ENCODE measurements at places on chromosomes 16 and 17.

DNA sequence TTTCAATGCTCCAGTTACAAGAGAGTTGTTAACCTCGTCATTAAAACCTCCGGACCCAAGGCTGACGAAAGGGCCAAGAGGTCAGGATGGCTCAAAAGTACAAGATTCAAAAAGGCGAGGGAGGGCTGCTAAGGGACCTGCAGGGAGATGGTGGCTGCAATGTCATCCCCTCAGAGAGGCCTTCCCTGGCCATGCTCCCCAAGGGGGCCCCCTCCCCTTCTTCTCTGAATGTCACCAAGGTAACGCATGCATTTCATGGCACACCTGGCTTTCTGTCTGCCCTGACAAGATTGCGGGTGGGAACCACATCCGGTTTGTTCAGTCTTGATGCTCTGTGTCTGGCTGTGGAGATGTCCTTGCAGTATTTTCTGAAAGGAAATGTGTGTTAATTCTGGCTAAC is 89.9 kb downstream of the C16orf78 start:
- DNase-seq = peak; percentile 87

DNA sequence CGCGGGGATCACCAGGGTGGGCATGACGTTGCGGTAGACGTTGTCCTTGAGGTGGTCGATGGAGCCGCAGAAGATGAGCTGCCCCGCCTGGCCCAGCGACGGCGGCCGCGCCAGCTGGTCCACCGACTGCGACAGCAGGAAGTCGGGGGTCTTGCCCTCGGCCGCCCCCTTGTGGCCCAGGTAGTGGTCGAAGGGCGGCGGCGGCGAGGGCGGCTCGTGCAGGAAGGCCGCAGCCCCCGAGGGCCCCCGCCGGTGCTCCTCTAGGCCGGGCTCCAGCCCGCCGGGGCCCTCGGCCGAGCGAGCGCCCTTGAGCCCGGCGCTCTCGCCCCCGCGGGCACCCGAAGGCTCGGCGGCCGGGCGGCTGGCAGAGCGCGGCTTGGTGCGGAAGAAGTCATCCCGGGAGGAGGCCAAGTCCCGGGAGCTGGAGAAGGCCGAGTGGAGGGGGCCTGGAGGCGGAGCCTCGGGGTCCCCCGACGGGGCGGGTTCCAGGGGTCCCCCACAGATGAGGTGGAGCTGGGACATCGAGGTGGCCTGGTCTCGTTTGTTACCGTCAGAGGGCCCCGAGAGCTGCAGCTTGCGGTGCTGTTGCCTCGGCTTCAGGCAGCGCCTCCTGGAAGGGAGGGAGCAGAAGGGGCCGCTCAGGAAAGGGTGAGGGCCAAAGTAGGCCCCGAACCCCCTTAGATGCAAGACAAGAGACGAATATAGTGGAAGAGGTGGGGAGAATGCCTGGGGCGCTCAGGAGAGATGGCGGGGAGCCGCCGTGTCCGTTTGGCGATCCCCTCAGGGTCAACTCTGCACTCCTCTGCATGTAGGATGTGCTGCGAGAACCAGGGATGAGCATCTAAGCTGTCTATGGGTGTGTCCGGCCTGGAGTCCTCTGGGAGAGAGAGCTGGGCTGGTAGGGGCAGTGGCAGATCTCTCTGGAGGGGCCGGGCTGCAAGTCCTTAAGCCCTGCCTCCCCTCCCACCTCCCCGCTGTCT is 8.8 kb downstream of the FAM171A2 start:
- DNase-seq = peak; percentile 53

GRCh38 chr16:19898924-19899604 is 14.4 kb upstream of the GPRC5B start:
- DNase-seq = no peak

DNA sequence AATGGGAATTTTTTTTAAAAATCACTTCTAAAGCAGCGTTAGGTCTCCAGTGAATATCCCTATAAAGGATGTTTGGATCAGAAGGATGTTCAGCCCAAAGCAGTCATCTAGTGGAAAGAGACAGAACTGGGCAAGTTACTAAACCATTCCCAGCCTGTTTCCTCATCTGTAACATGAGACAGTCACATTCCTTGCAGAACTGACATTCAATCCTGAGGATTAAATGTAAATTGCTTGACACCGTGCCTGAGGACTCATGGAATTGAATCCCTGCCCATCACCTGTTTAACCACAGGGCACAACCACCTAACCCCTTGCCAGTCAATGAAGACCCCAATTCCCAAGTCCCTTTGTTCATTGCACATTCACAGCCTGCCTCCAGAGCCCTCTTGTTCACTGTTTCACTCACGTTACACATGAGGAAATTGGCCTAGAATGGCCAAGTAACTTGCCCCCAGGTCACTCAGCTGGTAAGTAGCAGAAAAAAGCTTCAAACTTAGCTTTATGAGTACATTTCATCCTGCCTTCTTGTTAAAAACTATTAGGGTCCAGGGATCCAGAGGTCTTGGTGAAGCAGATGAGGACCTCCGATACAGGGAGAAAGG is 1.4 kb downstream of the CMTM2 start:
- no peak for DNase-seq

DNA sequence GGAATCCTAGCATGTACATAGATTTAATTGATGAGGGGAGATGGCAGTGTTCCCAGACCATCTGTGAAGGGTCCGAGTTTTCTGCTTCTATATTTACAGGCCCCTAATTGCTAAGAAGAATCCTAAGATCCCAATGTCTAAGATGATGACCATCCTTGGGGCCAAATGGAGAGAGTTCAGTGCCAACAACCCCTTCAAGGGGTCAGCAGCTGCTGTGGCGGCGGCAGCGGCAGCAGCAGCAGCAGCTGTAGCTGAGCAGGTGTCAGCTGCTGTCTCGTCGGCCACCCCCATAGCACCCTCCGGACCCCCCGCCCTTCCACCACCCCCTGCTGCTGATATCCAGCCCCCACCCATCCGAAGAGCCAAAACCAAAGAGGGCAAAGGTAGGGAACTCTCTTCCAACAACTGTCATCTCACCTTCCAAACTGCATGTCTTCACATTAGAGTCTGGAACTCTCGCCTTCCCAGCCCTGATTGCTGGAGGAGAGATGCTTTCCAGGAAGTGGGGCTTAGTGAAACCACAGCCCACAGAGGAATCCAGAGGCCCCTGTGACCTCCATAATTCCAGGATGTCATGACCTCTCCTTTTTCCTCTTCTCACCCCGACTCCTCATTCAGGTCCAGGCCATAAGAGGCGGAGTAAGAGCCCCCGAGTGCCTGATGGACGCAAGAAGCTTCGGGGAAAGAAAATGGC is 4.7 kb downstream of the CHD3 start:
- DNase-seq = no peak

DNA sequence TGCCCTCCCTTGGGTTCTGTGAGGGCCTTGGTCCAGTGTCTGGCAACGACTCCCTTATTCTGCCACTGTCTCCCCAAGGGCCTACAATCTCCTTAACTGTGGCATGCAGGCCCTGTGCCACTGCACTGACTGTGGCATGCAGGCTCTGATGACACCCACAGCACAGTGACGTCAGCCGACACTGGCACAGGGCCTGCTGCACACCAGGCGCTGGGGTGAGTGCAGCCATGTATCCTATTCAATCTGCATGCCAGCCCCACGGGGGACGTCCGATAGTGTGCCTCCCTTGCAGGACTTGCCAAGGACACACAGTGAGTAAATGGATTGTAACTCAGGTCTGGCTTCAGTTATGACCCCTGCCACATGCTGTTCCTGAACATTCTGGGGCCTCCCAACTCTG is 39.8 kb upstream of the RASD1 start:
- no peak for DNase-seq

DNA sequence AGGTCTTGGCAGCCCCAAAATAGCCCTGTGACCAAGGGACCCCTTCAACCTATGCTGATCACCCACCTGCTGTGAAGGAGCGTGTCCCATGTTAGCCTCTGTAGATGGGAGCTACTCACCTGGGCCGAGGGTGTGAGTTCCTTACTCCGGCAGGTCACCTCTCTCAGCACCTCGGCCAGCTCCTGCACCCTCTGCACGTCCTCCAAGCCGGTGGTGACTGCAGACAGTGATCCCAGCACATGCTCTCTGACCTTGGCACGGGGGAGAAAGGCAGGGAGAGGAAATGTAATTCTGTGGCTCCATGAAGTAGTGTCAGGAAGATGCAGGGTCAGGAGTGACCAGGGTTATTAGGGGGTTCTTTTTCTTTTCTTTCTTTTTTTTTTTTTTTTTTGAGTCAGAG is 67.7 kb upstream of the BCO1 start:
- no peak for DNase-seq

GRCh38 chr17:39225308-39225958 is at the start of gene STAC2:
STAC2 (minus strand) TSS chr17:39225945; CDS start chr17:39225502, 443 bp downstream.
- DNase-seq = no peak

DNA sequence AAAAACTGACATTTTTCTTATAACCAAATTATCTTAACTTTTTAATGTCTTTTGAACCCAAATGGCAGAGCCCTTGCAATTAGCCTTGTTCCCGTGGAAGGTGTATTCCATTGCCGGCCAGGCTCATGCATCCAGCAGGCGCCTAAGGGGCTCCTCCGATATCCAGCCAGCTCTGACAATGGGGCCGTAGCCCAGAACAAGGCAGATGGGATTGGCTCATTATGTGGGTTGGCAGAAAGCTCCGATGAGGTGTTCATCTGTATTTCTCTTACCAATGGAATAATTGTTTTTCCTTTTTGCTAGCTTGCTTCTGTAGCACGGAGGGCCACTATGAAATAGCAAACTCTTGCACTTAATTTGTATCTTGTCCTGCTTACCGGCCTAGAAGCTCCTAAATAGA is 208.2 kb upstream of the CHMP6 start:
- DNase-seq = no peak

DNA sequence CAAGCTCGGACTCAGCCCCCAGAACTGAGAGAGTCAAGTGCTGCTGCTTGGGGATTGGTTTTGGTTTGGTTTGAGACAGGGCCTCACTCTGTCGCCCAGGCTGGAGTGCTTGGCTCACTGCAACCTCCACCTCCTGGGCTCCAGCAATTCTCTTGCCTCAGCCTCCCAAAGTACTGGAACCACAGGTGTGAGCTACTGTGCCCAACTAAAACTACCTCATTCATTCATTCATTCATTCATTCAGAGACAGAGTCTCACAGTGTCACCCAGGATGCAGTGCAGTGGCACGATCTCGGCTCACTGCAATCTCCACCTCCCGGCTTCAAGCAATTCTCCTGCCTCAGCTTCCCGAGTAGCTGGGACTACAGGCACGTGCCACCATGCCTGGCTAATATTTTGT is 24.7 kb downstream of the UNKL start:
- DNase-seq = no peak

DNA sequence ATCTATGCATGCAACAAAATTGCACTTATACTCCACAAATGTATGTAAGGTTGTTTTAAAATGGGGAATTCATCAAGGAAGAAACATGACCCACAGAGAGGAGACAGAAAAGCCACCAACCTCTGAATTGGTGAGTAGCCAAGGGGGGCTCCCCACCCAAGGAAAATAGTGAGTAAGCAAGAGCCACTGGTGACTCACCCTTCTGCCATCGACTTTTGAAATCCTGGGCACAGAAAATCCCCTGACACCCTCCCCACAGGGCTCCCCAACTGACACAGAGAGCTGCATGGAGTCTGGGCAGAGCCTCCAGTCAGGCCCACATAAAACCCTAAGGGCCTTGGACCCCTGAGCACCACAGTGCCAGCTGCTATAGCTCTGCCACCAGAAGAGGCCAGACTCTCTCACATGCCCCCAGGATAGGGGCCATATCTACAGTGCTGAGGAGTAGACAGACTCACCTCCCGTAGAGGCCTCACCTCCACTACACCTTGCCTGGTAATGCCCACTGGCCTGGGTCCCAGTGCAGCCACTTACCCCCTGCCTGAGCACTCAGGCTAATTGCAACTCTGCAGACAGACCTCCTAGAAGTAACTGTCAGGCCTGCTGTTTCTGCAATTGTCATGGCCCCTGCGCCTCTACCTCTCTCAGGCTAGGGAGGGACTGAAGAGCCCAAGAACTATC is 244.7 kb upstream of the WSB1 start:
- no peak for DNase-seq

DNA sequence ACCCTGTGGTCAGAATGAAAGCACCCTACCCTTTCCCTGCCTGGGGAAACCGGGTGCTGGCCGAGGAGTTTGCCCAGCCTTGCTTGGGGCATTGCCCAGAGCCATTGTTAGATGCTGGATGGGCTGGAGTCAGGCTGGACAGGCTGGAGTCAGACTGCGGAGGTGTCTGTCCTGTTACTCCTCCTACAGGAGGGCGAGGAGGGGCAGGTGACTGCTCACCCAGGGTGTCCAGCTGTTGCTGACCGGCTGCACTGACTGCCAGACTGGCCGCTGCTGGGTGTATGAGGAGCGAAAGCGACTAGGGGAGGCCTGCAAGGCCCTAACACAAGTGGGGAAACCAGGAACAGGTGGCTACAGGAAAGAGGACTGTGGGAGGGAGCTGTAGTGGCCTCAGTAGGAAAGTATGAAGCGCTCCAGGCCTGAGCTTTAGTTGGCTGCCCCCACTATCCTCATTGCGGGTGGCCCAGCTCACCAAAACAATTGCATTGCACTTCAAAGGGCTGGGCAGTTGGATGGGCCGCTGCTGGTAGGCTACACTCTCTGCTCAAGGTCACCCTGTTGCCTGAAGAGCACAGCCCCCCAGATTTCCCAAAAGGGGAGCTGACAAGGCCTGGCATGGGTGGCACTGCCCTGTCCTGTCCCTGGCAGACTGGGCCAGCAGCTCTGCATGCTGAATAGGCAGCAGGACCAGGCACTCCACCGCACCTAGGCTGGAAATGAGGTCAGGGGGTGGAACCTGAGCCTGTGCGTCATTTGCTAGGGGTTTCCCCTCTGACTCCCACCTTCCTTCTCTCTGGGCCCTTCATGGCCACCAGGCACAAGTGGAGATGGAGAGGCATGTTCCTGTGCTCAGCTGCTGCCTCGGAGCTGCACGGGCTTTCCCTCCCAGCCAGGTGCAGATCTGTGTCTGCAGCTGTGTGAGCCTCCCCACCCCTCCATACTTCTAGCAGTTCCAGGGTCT is 18.4 kb downstream of the LDHD start:
- peak; percentile 9 for DNase-seq

DNA sequence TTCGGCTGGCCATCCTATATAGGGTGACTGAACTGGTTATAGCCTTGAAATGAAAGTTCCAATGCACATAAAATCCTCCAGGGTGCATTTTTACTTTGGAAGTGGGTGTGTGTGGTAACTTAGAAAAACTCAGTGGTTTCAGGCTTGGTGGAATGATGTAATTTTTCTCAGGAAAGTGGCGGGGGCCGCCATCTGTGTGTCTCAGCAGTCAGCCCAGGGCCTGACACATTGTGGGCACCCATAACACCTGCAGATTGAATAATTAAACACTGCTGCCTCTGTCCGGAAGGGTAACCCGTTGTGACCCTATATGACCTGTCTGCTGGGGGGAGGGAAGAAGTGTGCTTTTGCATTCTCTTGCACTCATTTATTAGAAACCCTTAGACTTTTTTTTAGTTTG is 2.2 kb upstream of the PDP2 start:
- DNase-seq = no peak

GRCh38 chr16:73724503-73724902 is 572.1 kb upstream of the PSMD7 start:
- no peak for DNase-seq

DNA sequence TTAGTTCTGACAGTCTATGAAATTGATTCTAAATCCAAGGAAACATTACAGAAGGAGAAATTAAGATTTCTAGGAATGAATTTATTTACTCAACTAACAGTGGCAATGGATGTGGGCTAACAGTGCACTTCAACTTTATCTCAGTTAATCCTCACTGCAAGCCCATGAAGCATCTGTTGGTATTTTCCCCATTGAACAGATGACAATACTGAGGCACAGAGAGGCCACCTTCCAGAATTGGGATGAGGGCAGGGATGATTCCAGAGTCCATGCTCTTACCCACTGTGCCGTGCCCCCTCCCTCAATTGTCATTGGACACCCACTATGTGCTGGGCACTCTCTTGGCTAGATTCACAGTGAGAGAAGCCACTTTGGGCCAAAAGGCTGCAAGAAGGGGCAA is 89.0 kb downstream of the XYLT1 start:
- DNase-seq = no peak

All from stimulated activated naive CD4-positive, alpha-beta T cell (primary cell).